GM23338 (cell line): ENCODE measurements at places on chromosomes 16 and 17. TPM values are rescaled to one million over a fixed set of nuclear protein-coding genes. Genes with fewer than 3 reads are reported as not detected.

The DRC3 gene
- not detected in 2 replicates for total RNA-seq

The HS3ST2 gene
- 2.3 and 3.2 TPM in 2 replicates for total RNA-seq

The ADGRG1 gene
- 0.12 and 0.14 TPM in 2 replicates for total RNA-seq

The PKMYT1 gene
- 82.1 and 100 TPM in 2 replicates for total RNA-seq

The CACNG5 gene
- 2.7 and 3.3 TPM in 2 replicates for total RNA-seq
